Kidney epithelial cell (primary cell): ENCODE measurements at places on chromosomes 2 and 18. TPM values are rescaled to one million over a fixed set of nuclear protein-coding genes. Genes with fewer than 3 reads are reported as not detected.

The UNC80 gene
- total RNA-seq = not detected in 2 replicates

DNA sequence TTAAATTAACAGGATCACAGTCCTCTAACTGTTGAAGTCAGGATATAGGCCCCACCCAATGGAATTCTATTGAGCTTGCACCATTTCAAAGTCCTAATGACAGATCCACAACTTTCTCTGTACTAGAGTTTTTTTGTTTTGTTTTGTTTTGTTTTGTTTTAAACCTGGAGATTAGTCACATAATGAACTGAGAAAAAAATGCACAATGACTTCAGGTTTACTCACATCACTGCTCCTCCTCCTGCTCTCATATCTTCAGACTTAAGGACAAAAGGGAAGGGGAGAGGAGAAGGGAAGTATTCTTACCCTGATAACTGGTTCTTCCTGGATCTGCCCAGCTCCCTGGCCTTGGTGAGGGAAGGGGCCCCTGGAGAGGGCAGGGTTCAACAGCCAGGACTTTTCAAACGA lies 208.2 kb upstream of the EPHA4 start:
- no peak for DNase-seq

GRCh38 chr18:2412281-2412680 lies 159.0 kb downstream of the METTL4 start:
- no peak for DNase-seq

The CHRND gene
- total RNA-seq = not detected in 2 replicates

- DNase-seq = no peak
Observed at GRCh38 chr2:24121066-24121465, 2.1 kb downstream of the PFN4 start.

The MFSD2B gene
- not detected in 2 replicates for total RNA-seq

The CACNB4 gene
- 0.79 and 1.3 TPM in 2 replicates for total RNA-seq

The ANKRD30B gene
- 0.07 and 0.08 TPM in 2 replicates for total RNA-seq

The SCLY gene
- total RNA-seq = 24.9 and 32.1 TPM in 2 replicates

DNA sequence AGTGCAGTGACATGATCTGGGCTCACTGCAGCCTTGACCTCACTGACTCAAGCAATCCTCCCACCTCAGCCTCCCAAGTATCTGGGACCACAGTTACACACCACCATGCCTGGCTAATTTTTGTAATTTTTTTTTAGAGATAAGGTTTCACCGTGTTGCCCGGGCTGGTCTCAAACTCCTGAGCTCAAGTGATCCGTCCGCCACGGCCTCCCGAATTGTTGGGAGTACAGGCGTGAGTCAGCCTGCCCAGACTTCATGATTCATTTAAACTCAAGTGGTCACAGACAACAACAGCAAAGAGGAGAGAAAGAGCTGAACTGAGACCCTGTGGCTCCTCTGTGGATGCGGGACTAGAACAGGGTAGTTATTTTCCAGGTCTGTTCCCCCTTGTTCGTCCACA lies 83.0 kb downstream of the TSHZ1 start:
- DNase-seq = no peak

The EFR3B gene
- 2.3 and 3.1 TPM in 2 replicates for total RNA-seq

DNA sequence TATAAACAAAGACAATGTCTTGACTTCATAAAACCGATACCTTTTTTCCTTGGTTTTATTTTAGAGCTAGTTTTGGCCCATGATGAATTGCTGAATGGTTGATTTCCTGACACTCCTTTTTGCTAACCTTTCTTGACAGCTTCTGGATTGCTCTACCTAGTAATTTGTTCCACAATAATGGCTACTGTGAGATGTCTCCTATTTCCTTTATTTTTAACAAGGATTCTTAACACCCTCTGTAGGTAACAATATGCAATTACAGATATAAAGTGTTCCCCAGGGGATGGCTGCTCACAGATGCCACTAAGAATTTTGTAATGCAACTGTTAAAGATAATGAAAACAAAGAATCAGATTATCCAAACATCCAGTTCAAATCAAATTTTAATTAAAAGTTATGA lies 100.8 kb upstream of the ATP5MC3 start:
- DNase-seq = no peak

DNA sequence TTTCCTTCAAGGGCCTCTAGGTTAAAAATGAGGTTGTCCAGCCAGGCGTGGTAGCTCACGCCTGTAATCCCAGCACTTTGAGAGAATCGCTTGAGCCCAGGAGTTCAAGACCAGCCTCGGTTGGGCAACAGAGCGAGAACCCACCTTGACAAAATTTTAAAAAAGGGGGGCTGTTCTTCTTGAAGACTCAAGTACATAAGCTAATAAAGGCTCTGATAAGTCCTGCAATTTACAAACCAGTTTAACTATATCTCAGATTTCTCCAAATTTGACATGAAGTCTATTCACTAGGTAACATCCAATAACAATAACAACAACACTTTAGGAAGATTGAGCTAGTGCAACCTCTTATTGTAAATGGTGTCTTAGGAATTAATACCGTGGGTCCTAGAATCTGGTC lies 129.7 kb downstream of the MAPK4 start:
- no peak for DNase-seq

The TLX2 gene
- total RNA-seq = 0.27 TPM in 1 of 2 replicates, not detected in the other

The SERPINB3 gene
- not detected in 2 replicates for total RNA-seq

GRCh38 chr2:60352491-60353405 lies 200.7 kb downstream of the BCL11A start:
- no peak for DNase-seq

The ARPC2 gene
- total RNA-seq = 387 and 464 TPM in 2 replicates

The PRSS56 gene
- total RNA-seq = not detected in 2 replicates

The GULP1 gene
- total RNA-seq = 95.5 and 99.3 TPM in 2 replicates

DNA sequence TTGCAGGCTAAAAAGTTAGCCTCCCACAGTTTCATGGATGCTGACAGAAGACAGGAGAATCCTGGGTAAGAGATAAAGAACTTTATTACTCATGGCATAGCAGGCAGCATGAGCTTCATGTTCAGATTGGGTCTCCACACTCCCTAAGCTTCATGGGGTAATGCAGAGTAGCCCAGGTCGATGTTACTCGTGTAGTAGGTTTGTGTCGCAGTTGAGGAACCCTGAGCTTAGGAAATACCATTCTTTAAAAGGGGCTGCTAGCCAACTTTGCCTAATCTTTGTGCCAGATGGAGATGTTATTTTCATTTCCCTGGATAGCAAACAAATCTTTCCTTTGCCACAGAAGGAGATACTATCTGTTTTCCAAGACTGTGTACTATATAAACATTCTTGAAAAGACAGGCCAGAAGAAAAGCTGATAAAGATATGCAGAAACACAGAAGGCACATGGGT lies 117.6 kb downstream of the LTBP1 start:
- no peak for DNase-seq

DNA sequence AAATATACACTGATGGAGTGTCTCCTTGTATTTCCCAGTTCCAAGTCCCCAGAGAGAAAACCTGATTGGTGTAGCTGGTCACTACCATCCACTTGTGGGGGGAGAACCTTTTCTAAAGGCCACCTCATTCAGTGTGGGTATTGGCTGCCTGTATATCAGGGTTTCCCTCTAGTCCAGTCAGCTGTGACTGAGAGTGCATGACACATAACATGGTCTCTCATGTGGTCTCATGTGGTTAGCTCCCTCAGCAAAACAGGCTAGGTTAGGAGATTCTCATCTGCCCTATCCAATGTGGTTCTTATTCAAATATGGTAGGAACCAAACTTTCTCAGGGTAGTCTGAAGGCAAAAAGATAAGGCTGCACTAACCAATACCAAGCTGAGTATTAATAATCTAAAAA lies 4.1 kb upstream of the GORASP2 start:
- DNase-seq = no peak
